Upper lobe of right lung (tissue), 1 donor: ENCODE measurements at places on chromosomes 7 and 10. TPM values are rescaled to one million over a fixed set of nuclear protein-coding genes. Genes with fewer than 3 reads are reported as not detected.

The GTF2I gene
- 221 TPM for total RNA-seq

The SPAM1 gene
- total RNA-seq = not detected

The NANOS1 gene
- 2.9 TPM for total RNA-seq

The GHRHR gene
- not detected for total RNA-seq

The TRIP6 gene
- 65.3 TPM for total RNA-seq

DNA sequence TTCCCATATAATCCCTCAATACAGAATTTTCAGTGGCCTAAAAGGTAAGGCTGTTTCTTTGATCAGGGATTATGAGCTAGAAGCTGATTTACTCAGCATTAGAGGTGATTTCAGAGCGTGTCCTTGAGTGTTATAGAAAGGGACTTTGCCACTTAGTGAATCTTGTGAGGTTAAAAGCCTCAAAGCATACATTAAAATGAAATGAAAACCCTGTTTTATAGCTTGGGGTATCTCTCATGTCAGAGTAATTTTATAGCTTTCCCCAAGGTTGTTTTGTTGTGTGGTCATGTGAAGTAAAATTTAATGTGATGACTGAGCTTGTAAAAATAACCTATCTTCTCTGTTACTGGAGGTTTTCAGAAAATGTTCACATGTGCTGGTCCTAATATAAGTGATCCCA, 198.8 kb downstream of the CDCA7L start:
- no peak overlapping the region for H3K4me3 ChIP-seq
- no peak overlapping the region for H3K27ac ChIP-seq
- H3K4me1 ChIP-seq = no peaks in the 10 kb centered on the region
- H3K27me3 ChIP-seq = no peaks in the 10 kb centered on the region
- no peaks in the 10 kb centered on the region for H3K36me3 ChIP-seq

- peaks cover 5% of the 10 kb centered on the region for H3K27me3 ChIP-seq
- no peak overlapping the region for H3K4me3 ChIP-seq
- no peak for DNase-seq
Measured at GRCh38 chr10:70970830-70971229, 82.5 kb upstream of the PCBD1 start.

GRCh38 chr7:73936967-73937366, 76.0 kb downstream of the TMEM270 start:
- H3K4me1 ChIP-seq = no peaks in the 10 kb centered on the region
- no peaks in the 10 kb centered on the region for H3K27me3 ChIP-seq
- no peak overlapping the region for H3K4me3 ChIP-seq
- DNase-seq = no peak
- no peaks in the 10 kb centered on the region for H3K36me3 ChIP-seq
- H3K27ac ChIP-seq = no peak overlapping the region

DNA sequence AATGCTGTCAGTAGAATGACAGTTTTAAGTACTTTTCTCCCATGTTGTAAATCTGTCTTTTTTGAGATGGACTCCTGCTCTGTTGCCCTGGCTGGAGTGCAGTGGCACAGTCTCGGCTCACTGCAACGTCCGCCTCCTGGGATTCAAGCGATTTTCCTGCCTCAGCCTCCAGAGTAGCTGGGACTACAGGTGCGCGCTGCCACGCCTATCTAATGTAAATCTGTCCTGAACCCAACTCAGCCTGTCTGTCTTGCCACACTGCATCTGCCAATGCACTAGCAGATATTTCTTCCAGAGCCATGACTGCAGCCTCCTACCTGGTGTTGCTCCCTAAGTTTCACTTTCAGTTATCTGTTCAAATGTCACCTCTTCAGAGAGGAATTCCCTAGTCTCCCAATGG, 264.1 kb downstream of the PHF14 start:
- DNase-seq = no peak
- no peaks in the 10 kb centered on the region for H3K36me3 ChIP-seq
- H3K27me3 ChIP-seq = no peaks in the 10 kb centered on the region
- no peak overlapping the region for H3K4me3 ChIP-seq

DNA sequence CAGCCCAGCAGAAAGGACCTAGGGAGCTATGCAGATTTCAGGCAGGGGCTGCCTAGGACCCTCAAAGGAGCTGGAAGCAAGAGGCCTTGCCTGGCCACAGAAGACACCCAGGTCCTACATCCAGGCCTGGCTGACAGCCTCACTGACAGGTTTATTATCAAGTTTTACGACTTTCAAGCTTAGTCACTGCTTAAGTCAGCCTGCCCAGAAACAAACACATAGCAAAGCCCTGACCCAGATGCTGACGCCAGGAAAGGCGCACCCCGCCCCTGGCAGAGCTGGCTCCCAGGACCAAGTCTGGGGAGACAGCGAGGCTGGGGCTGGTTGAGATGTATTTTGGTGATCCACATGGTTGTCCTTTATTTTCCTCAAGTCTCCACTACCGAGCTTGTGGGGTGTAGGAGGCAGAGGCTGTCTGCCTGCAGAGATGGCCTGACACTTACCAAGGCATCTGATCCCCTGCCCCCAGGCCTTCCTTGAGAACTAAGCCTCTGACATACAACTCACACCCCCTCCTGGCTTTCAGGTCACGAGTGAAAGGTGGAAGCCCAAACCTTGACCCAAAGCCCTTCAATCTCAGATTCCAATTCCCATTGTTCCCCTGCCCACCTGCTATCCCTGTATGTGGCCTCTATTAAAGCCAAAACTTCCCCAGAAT, 80.7 kb upstream of the EMX2 start:
- no peak for DNase-seq
- no peak overlapping the region for H3K4me3 ChIP-seq
- no peaks in the 10 kb centered on the region for H3K4me1 ChIP-seq
- no peaks in the 10 kb centered on the region for H3K27me3 ChIP-seq
- H3K36me3 ChIP-seq = no peaks in the 10 kb centered on the region

- no peak overlapping the region for H3K4me3 ChIP-seq
- H3K4me1 ChIP-seq = peaks cover 63% of the 10 kb centered on the region
- no peaks in the 10 kb centered on the region for H3K27me3 ChIP-seq
- H3K27ac ChIP-seq = peak overlapping the region; percentile 36
Measured at GRCh38 chr7:137981668-137982067, 20.2 kb downstream of the CREB3L2 start.

- H3K27me3 ChIP-seq = no peaks in the 10 kb centered on the region
- H3K36me3 ChIP-seq = no peaks in the 10 kb centered on the region
- no peak overlapping the region for H3K27ac ChIP-seq
- H3K4me1 ChIP-seq = no peaks in the 10 kb centered on the region
- no peak for DNase-seq
Measured at GRCh38 chr7:64869121-64869725, 33.9 kb upstream of the ZNF273 start.

DNA sequence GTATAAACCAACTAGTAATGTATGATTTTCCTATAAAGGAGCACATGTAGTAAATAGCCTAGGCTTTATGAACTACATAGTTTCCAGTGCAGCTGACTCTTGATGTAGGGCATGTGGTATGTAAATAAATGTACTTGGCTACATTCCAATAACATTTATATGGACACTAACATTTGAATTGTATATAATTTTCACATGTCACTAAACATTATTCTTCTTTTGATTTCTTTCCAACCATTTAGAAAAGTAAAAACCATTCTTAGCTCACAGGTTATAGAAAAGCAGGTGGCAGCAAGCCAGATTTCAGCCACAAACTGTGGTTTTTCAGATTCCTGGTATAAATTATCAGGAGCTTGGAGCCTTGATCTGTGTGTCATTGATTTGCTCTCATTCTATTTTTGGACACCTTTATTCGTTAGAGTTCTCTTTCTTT, 1182.0 kb downstream of the CNTNAP2 start:
- H3K27ac ChIP-seq = no peak overlapping the region
- no peak overlapping the region for H3K4me3 ChIP-seq
- H3K27me3 ChIP-seq = no peaks in the 10 kb centered on the region

DNA sequence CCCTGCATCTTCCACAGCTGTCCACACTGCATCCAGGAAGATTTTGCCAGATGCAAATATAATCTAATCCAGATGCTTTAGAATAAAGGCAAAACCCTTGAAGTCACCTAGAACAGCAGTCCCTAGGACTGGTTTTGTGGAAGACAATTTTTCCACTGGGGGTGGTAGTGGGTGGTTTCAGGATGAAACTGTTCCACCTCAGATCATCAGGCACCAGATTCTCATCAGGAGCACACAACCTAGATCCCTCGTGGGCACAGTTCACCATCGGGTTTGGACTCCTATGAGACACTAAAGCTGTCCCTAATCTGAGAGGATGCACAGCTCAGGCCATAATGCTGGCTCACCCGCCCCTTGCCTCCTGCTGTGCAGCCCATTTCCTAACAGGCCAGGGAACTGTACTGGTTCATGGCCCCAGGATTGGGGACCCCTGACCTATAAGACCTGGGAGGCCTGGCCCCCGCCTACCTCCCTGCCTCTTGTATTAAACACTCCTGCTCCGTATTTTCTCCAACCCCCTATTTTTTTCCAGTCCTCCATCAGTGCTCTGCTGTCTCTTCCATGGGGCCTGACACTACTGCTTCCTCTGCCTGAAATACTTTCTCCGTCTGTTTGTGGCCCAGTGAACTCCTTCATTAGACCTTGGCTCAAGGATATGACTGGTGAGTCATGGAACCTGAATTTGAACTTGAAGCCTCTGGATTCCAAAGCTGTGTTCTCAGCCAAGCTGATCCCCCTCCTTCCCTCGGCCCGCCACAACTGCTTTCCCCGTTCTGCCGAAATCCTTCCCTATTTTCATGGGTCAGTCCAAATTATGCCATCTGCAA, 79.9 kb upstream of the RHEB start:
- H3K27me3 ChIP-seq = no peaks in the 10 kb centered on the region
- DNase-seq = no peak
- peak overlapping the region; percentile 2 for H3K27ac ChIP-seq
- H3K4me3 ChIP-seq = no peak overlapping the region

DNA sequence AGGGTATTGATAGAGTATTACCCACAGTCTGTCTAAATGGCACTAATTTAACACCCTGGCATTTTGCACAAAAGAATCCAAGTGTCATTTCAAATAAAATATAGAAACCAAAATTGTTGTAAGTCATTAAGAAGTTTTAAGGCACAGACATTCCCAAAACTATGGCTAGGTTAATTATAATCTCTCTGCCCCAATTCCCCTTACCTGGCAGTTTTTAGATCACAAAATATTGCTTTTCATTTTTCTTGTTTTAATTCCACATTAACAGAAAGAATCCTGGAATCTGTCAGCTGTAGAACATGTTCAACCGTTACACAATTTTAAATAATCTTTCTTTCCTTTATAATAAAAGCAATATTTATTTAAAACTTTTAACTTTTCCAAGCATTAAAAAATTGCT, 56.1 kb upstream of the PALS2 start:
- no peak overlapping the region for H3K4me3 ChIP-seq
- no peaks in the 10 kb centered on the region for H3K4me1 ChIP-seq
- H3K27ac ChIP-seq = no peak overlapping the region
- no peak for DNase-seq

GRCh38 chr7:157138101-157138423, 664 bp upstream of the UBE3C start:
- no peak for DNase-seq
- H3K4me3 ChIP-seq = peak overlapping the region; percentile 82
- peaks cover 23% of the 10 kb centered on the region for H3K4me1 ChIP-seq
- H3K27me3 ChIP-seq = no peaks in the 10 kb centered on the region

GRCh38 chr10:118395947-118396346, 53.8 kb upstream of the FAM204A start:
- no peaks in the 10 kb centered on the region for H3K4me1 ChIP-seq
- no peaks in the 10 kb centered on the region for H3K27me3 ChIP-seq
- no peak overlapping the region for H3K27ac ChIP-seq
- no peak for DNase-seq
- H3K4me3 ChIP-seq = no peak overlapping the region

- H3K27me3 ChIP-seq = no peaks in the 10 kb centered on the region
- peaks cover 17% of the 10 kb centered on the region for H3K4me1 ChIP-seq
- H3K27ac ChIP-seq = no peak overlapping the region
- H3K4me3 ChIP-seq = no peak overlapping the region
Measured at GRCh38 chr7:101684983-101685330, 55.9 kb upstream of the MYL10 start.

- H3K4me3 ChIP-seq = no peak overlapping the region
- no peaks in the 10 kb centered on the region for H3K27me3 ChIP-seq
- H3K27ac ChIP-seq = no peak overlapping the region
- DNase-seq = no peak
- H3K36me3 ChIP-seq = no peaks in the 10 kb centered on the region
Measured at GRCh38 chr10:10392511-10392910, 625.2 kb upstream of the CELF2 start.

DNA sequence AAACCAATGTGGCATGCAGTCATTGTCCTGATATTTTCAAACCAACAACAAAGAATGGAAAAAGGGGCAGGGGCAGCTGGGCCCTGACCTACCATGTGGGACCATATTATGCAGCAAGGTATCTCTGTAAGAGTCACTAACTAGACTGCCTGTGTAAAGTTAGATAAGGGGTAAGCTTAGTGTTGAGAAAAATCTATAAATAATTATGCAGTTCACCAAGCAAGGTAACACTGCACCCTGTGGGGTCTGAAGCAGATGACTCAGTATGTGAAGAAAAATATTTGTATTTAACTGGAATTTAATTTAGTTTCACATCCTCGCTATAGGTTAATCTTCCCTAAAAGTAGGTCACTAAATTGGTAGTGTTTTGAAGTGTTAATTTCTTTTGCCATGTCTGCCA, 99.3 kb downstream of the PPP1R3A start:
- H3K27me3 ChIP-seq = no peaks in the 10 kb centered on the region
- H3K4me3 ChIP-seq = no peak overlapping the region
- H3K27ac ChIP-seq = no peak overlapping the region
- no peaks in the 10 kb centered on the region for H3K4me1 ChIP-seq
- H3K36me3 ChIP-seq = no peaks in the 10 kb centered on the region

DNA sequence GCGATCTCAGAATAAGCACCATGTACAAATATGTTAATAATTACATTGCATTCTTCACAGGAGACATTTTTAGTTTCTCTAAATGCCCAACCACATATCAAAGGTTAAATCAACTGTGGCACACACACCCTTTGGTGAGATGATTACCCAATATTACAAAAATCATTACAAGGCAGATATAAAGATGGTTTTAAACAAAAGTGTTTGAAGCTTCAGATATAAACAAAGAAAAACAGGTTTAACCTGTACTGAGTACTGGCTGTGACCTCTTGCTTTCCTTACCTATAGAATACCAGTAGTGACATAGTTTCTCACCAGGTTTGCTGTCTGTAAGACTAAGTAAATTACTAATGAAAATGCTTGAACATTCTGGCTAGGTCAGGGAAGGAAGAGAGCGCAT, 360.0 kb upstream of the IGFBP3 start:
- H3K4me3 ChIP-seq = no peak overlapping the region
- no peak for DNase-seq
- H3K27me3 ChIP-seq = no peaks in the 10 kb centered on the region
- no peaks in the 10 kb centered on the region for H3K36me3 ChIP-seq
- H3K4me1 ChIP-seq = no peaks in the 10 kb centered on the region

- DNase-seq = peak; percentile 44
- H3K27ac ChIP-seq = no peak overlapping the region
- H3K36me3 ChIP-seq = peaks cover 89% of the 10 kb centered on the region
- peaks cover 13% of the 10 kb centered on the region for H3K4me1 ChIP-seq
- H3K4me3 ChIP-seq = no peak overlapping the region
Measured at GRCh38 chr10:80167471-80168161, 35.1 kb downstream of the PLAC9 start.
